Neural crest cell (in vitro differentiated cells): ENCODE measurements at places on chromosomes 1 and 21. TPM values are rescaled to one million over a fixed set of nuclear protein-coding genes. Genes with fewer than 3 reads are reported as not detected.
A peak's percentile ranks its signal among the peaks of the same experiment; 100 is the strongest.

DNA sequence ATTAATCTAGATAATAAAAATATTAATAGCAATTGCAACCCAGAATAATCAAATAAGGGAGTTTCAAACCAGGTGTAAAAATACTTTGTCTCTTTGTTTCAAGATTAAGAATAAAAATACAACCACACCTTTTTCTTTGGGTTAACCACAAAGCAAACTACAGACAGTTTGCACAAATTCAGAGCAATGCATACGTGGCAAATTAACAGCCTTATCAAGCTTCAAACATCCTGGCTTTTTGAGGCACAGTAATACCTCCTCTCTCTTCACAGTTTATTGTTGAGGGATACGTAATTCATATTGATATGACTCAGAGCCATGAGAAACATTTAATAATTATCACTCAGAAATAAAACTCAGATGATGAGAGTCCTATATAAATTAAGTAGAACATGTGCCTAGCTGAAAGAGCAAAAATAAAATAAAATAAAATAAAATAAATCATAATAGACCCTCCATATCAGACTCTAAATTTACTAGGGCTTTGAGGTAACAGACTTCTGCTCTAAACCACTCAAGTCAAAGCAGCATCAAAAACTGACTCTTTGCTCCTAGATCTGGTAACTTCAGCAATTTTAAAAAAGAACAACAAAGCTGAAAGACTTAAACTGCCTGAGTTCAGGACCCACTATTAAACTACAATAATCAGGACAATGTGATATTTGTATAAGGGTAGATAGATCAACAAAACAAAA is 11.4 kb downstream of the EDEM3 start:
- no peak for DNase-seq
- no peak overlapping the region for H3K27ac ChIP-seq
- no peaks in the 10 kb centered on the region for H3K4me1 ChIP-seq

Gene FMO2
- not detected in 2 replicates for total RNA-seq

DNA sequence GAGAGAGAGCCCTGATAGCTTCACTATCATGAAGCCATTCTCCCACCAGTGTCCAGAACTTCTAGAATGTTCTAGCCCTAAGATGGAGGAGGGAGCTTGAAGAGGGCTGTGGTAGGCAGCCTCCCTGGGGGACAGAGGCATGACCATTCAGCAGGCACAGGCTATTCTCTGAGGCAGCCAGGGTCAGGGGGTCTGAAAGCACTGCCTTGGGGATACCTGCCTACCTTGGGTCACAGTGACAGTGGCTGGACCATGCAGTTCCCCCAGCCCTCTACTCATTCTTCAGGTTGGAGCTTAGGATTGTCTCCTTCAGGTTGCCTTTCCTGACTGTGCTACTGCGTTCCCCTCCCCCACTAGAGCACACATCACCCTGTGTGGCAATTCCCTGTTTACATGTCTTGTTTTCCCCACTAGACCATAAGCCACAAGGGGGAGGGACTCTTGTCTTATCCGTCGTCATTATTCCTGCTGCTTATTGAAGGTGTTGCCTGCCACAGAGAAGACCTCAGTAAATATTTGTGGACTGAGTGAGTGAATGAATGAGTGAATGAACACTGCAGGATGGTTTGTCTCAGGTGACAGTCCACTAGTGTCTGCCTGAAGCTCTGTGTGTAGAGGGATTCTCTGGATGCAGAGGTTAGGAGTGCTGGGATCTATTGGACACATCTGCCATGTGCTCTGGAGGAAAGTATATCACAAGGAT is 5.2 kb downstream of the ZDHHC18 start:
- DNase-seq = no peak
- H3K4me3 ChIP-seq = peak overlapping the region; percentile 8
- H3K36me3 ChIP-seq = peaks cover 12% of the 10 kb centered on the region
- peaks cover 25% of the 10 kb centered on the region for H3K4me1 ChIP-seq

DNA sequence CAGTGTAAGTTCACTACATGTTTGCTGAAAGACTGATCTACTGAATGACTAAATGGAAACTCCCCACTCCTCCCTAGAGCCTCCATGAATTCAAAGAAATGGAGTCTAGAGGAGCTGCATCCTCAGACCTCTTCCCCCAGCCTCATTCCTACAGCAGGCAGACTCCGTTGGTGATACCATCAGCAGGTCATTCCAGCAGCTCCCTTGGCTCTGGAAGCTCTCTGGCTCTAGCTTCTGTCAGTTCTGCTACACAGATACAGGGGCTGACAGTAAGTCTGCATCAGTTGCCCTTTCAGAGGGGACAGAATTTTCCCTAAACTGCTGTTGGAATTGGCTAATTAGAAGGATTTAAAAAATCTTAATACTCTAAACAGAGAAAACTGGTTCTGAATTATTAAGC is 31.7 kb upstream of the DMRTA2 start:
- no peak for DNase-seq
- H3K36me3 ChIP-seq = no peaks in the 10 kb centered on the region
- H3K27ac ChIP-seq = no peak overlapping the region
- no peaks in the 10 kb centered on the region for H3K4me1 ChIP-seq

DNA sequence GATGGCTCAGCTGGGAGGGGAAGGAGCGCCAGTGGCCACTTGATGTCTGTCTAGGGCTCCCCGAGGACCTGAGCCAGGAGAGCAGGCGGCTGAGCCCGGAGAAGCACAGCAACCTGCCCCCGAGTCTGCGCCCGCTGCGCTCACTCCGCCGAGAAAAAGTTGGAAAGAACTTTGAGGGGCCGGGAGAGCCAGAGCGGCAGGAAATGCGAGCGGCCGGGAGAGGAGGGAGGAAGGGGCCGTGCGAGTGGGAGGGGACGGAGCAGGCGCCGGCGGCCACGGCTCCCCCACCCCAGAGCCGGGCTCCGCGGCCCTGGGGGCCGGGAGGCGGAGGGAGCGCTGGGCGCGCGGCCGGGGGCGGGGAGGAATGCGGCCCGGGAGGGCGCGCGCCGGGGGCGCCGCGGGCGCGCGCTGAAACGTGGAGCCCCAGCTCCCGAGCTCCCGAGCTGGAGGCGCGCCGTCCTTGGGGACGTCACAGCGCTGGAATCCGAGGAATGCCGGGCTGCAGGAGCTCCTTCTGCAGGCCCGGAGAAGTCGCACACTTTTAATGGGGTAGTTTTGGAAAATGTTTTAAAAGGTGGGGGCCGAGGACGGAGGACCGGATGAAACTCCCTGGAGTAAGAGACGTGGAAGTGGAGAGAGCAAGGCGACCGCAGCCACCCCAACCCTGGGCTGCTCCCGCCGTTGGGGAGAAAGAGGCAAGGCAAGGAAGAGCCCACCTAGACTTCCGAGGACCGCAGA is at the start of gene PTPN14:
Gene PTPN14, minus strand, starts transcription at position 167 of the 738 bp plus-strand sequence. CDS start 86,799 bp downstream, outside the sequence.
- peak; percentile 75 for DNase-seq
- no peaks in the 10 kb centered on the region for H3K27me3 ChIP-seq
- H3K36me3 ChIP-seq = no peaks in the 10 kb centered on the region
- H3K4me1 ChIP-seq = peaks cover 53% of the 10 kb centered on the region
- H3K27ac ChIP-seq = peak within 1 kb of the TSS; percentile 98

GRCh38 chr1:93712741-93713140 is 31.1 kb upstream of the BCAR3 start:
- peaks cover 53% of the 10 kb centered on the region for H3K4me1 ChIP-seq
- H3K27me3 ChIP-seq = no peaks in the 10 kb centered on the region
- no peak for DNase-seq
- H3K36me3 ChIP-seq = no peaks in the 10 kb centered on the region
- no peak overlapping the region for H3K27ac ChIP-seq
- no peak overlapping the region for H3K4me3 ChIP-seq

Gene CELA3B
- total RNA-seq = not detected in 2 replicates

GRCh38 chr1:20903437-20903836 is 116.3 kb upstream of the HP1BP3 start:
- H3K36me3 ChIP-seq = peaks cover 3% of the 10 kb centered on the region
- H3K4me3 ChIP-seq = no peak overlapping the region
- DNase-seq = no peak
- H3K27ac ChIP-seq = no peak overlapping the region
- H3K27me3 ChIP-seq = no peaks in the 10 kb centered on the region

DNA sequence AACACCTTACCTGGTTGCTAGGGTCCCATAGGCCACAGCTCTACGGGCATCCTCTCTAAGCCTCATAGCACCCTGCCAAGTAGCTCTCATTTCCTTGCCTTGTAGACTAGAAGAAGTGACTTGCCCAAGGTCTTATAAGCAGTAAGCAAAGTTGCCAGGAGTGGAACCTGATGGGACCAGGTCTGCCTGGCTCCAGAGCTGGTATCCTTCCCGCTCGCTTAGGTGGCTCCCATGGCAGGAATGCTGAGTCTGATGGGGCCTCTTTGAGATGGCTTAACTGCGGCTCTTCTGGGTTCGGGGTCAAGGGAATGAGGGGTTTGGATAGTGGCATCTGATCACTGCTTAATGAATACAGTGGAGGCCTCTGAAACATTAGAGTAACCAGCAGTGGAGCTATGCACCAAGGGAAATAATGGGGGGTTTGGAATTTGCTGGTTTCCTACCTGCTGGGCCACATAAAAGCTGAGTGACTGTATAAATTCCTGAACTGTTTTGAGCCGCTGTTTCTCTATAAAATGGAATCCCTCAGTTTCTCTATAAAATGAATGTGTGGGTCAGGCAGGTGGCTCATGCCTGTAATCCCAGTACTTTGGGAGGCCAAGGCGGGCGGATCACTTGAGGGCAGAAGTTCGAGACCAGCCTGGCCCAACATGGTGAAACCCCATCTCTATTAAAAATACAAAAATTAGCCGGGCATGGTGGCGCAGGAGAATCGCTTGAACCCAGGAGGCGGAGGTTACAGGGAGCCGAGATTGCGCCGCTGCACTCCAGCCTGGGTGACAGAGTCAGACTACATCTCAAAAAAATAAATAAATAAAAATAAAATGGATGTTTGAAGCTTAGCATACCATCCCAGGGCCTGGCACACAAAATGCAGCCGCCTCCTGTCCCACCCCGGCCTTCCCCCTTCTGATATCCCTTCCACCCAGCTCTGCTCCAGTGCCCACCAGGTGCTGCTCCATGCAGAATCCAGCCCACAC is 12.4 kb downstream of the FAM151A start:
- H3K27ac ChIP-seq = no peak overlapping the region
- H3K4me3 ChIP-seq = no peak overlapping the region
- H3K36me3 ChIP-seq = no peaks in the 10 kb centered on the region

DNA sequence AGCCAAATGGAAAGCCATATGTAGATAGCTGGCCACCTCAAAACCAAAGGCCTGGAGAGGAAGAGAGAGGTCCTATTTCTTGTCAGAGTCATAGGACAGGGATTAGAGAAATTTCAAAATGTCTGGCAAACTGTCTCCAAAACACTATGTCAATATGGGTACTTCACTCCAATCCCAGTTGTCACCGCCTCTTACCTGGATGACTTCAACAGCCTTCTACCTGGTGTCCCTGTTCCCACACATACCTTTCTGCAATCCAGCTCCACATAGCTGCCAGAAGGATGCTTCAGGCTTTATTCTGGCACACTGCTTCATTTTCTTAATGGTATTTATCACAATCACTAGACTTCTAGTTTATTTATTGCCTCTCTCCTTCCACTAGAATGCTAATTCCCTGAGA is 14.5 kb downstream of the PTGER3 start:
- DNase-seq = no peak
- H3K4me3 ChIP-seq = no peak overlapping the region
- no peaks in the 10 kb centered on the region for H3K4me1 ChIP-seq
- H3K27me3 ChIP-seq = peaks cover 16% of the 10 kb centered on the region
- H3K27ac ChIP-seq = no peak overlapping the region
- no peaks in the 10 kb centered on the region for H3K36me3 ChIP-seq

Gene CDK11A
- total RNA-seq = 47.8 and 48.9 TPM in 2 replicates

DNA sequence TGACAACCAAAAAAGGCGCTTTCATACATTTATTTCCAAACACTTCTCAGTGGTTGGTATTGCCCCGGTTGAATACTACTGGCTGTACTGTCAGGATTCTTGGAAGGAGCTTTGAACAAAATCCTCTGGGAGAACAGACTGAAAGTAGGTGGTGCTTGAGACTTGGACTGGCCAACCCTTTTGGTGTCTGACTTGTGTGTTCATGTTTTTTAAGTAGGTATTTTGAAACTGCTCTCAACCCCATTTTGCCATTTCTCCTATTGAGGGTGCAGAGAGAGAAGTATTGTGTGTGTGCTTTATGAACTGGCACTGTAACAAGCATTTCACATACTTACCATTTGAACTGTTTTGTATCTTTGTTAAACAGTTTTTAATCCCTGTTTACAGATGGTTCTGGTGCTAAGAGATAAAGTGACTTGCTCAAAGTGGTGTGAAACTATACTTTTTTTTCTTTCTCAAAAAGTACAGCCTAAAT is 21.2 kb downstream of the ARID1A start:
- H3K27me3 ChIP-seq = no peaks in the 10 kb centered on the region
- H3K36me3 ChIP-seq = peaks cover 10% of the 10 kb centered on the region
- H3K4me3 ChIP-seq = peak overlapping the region; percentile 13
- H3K27ac ChIP-seq = no peak overlapping the region
- no peak for DNase-seq

GRCh38 chr21:44892095-44892494 is 18.6 kb upstream of the PTTG1IP start:
- peak overlapping the region; percentile 78 for H3K27ac ChIP-seq
- peaks cover 8% of the 10 kb centered on the region for H3K27me3 ChIP-seq
- no peaks in the 10 kb centered on the region for H3K36me3 ChIP-seq
- no peaks in the 10 kb centered on the region for H3K4me1 ChIP-seq

- DNase-seq = no peak
- no peaks in the 10 kb centered on the region for H3K36me3 ChIP-seq
- no peaks in the 10 kb centered on the region for H3K27me3 ChIP-seq
- H3K4me1 ChIP-seq = no peaks in the 10 kb centered on the region
These were observed 49.3 kb downstream of the CFH start for GRCh38 chr1:196701144-196701543.

Gene AIRE
- total RNA-seq = not detected in 2 replicates

Gene RCC1
- total RNA-seq = 94.8 and 95.9 TPM in 2 replicates

DNA sequence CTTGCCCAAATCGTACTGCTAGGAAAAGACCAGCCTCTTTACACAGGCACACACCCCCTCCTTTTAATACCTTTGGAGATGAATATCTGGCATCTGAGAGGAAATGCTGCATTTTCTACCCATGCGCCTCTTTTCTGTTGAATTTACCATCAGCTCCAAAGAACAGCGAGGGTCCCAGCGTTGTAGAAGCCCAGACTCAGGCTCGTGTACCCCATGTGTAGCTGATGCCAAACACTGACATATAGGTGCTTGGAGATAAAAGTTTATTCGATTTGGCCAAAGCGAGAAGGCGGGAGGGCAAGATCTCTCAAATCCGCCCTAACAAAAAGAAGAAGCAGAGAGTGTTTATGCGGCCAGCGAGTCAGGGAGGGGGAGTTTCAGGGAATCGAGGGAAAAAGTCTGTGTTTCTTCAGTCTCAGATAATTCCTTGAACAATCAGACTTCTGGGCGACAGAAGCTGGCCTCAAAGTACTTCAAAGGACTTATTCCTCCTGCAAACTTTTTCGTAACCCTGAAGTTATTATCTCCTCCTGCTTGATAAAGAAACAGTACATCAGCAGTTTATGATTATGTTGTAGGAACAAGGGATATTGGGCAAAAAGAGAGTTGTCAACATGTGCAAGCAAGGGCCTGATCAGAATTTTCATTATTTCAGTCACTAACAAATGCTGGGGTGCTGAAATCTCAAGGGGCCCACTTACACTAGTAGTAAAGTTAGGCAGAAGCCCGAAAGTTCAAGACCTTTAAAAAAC is 642 bp upstream of the CREG1 start:
- no peaks in the 10 kb centered on the region for H3K36me3 ChIP-seq
- no peaks in the 10 kb centered on the region for H3K27me3 ChIP-seq
- H3K4me1 ChIP-seq = peaks cover 25% of the 10 kb centered on the region
- peak overlapping the region; percentile 59 for H3K27ac ChIP-seq
- DNase-seq = no peak
